ENCODE measurements at places on chromosomes 5 and 9.
A peak's percentile ranks its signal among the peaks of the same experiment; 100 is the strongest.

DNA sequence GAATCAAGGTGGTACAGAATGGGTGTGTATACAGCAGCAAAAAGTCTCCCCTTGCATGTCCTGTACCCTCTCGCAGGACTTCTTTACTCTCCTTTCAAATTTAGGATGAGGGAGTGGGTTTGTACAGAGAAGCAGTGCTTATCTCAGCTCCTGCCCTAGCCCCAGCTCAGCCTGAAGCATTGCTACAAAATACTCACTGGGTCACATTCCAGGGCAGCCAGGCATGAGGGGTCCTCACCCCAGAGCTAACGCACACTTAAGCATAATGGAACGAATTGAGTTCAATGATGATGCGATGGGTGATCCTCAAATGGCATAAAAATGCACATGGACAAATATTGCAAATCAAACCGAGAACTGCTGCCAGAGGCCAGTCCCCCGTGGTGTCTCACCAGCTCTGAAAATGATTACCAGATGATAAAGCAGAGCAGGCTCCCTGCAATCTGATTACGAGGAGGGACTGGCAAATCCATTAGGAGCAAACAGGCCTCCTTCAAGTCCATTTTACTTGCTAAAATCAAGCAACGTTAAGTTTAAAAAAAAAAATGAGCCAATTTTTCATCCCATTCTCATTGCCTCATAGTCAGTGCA is 231.6 kb upstream of the TAS2R1 start:
- no peak for DNase-seq

DNA sequence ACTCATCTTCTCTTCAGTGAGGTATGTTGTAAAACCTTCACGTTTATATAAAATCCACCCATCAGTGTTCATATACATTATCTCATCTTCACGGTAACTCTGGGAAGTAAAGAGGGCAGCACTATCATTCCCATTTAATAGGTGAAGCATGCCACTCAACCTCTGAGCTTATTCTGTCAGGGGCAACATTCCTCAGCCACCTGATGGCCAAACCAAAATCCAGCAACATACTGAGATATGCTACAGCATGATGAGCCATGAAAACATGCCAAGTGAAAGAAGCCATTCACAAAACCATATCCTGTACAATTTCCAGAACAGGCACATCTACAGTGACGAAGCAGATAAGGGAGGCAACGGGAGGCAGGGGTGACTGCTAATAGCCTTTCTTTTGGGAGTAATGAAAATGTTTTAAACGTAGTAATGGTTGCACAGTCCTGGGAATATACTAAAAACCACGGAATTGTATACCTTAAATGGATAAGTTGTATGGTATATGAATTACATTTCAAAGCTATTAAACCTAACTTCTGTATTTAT is 167.4 kb downstream of the TSSK1B start:
- no peak for DNase-seq

GRCh38 chr5:88089719-88090390 is 178.8 kb downstream of the TMEM161B start:
- DNase-seq = no peak

GRCh38 chr5:78810098-78810920 is 161.7 kb upstream of the LHFPL2 start:
- no peak for DNase-seq

DNA sequence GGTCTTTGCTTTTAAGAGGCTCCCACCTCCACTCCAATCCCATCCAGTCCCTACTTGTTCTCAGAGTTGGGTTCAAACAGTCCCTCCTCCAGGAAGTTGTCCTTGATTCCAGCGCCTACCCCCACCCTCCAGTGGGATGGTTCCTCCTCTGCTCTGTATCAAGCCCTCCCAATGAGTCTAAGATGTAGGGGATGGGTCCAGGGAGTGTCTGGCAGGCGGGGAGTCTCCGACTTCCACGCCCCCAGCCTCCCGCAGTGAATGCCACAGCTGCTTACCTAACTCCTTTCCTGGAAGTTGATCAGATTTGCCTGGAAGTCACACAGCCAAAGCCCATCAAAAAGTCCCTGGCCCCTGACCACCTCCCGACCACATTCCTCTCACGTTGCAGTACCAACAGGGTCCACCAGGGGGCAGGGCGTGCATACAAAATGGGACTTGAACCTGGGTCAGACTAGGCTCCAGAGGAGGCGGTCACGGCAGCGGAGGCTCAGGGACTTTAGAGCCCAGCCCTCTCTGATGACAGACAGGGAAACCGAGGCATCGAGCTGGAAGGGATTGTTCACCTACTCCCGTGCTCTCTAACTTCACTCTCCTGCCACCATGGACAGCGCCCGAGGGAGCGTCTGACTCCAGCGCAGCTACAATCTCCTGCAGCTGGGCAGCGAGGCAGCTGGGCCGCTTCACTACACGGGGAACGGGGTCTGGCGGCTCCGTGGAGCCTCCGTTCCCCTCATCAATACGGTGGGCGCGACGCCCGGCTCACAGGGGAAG is 25.0 kb upstream of the TDRD7 start:
- peak; percentile 46 for DNase-seq

- no peak for DNase-seq
These were observed 295.6 kb downstream of the ADGRV1 start for GRCh38 chr5:90854169-90854568.

GRCh38 chr5:132205385-132206125 is 22.1 kb downstream of the P4HA2 start:
- DNase-seq = peak; percentile 97

GRCh38 chr9:126781186-126782052 is 23.4 kb upstream of the ZBTB43 start:
- peak; percentile 73 for DNase-seq

DNA sequence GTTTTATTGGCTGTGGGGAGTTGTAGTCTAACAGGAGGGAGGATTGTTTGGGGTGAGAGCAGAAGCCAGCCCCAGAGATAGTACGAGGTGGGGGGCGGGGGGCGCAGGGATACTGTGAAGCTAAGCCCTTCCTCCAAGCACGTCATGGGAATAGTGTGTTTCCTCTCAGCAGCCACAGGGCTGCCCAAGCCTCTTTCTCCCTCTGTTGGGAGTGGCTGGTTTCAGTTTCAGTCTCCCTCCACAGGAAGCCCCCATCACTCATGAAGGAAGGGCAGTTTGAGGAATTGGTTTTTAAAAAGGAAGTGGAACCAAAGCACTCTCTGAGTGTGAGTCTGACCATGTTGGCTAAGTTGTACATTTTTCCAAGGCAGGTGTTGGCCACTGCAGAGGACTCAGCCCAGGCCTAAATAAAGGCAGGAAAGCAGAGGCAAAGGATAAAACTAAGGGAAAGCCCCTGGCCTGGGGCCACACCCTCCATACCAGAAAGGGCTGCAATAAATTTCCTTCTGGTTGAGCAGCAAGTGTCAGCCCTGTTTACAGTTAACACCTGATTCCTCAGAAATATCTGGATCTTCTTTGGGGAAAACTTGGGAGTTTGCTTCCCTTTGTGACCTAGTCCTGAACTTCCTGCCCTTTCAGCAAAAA is 3.2 kb downstream of the RAB24 start:
- DNase-seq = no peak

GRCh38 chr9:12689233-12689632 is 4.0 kb upstream of the TYRP1 start:
- DNase-seq = no peak

DNA sequence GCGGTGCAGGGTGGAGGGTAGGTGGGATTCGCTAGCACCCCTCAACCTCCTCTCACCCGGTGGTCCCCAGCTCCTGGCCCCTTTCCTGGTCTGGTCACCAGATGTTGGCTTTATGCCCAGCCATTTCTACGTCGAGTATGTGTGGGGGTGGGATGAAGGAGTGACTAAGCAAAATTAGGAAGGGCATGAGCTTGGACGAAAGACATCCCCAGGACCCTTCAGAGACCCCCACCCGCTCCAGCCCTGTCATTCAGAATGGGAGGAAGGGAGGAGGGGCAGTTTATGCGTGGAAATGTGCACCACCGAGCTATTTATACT is 742 bp downstream of the BHMT2 start:
- DNase-seq = no peak

DNA sequence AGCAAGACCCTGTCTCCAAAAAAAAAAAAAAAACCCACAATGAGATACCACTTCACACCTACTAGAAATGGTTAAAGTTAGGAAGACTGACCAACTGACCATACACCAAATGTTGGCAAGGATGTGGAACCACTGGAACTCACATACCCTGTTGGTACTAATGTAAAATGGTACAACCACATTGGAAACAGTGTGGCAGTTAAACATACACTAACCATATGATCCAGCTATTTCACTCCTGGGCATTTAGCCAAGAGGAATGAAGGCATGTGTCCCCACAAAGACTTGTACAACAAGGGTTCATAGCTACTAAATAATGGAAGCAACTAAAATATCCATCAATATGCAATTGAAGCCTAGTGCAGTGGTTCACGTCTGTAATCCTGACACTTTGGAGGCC is 21.3 kb downstream of the NAIF1 start:
- no peak for DNase-seq

GRCh38 chr9:95733741-95734666 is 141.5 kb upstream of the ERCC6L2 start:
- no peak for DNase-seq

DNA sequence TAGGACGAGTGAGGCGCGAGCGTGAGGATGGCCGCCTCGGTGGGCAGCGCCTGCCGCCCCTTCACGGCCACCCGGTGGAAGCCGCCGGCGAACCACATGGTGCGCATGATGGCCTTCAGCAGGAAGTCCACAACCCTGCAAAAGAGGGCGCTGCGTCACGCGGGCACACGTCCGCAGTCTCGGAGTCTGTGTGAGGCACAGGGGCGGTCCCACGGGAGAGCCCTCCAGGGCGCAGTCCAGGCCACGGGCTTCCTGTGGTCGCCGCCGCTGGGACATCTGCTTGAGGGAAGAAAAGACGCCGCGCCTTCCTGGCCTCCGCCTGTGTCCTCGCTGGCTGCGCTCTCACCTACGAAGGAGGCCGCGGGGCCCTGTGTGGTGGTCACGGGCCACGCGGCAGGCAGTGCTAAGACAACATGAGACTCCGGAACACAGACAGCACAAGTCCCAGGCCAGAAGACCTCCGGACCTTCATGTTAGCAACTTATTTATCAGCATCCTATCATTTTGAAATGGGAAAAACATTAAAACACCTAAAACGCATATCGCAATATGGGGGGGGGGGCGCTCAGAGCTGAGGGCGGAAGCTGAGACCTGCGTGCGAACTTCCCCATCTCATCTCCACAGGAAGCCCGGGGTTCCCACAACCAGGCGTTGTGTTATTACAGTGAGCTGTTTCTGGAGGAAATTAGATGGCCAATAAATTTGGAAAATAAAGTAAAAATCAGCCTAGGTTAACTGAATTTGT is 28.8 kb downstream of the LPCAT1 start:
- DNase-seq = no peak

- no peak for DNase-seq
These were observed 396.5 kb downstream of the MLLT3 start for GRCh38 chr9:20225826-20226225.

- no peak for DNase-seq
These were observed 51.9 kb upstream of the TCERG1 start for GRCh38 chr5:146395193-146395592.

All from NCI-H446 (cell line).